ENCODE measurements at places on chromosomes 13 and 19.
A peak's percentile ranks its signal among the peaks of the same experiment; 100 is the strongest.

- DNase-seq: no peak
These were observed 39.3 kb downstream of the RFXAP start for GRCh38 chr13:36858290-36858689.

GRCh38 chr13:113166681-113167080 lies 8.2 kb downstream of the PROZ start:
- DNase-seq: no peak

- no peak for DNase-seq
These were observed 1.0 kb upstream of the GTF2F1 start for GRCh38 chr19:6393983-6394412.

DNA sequence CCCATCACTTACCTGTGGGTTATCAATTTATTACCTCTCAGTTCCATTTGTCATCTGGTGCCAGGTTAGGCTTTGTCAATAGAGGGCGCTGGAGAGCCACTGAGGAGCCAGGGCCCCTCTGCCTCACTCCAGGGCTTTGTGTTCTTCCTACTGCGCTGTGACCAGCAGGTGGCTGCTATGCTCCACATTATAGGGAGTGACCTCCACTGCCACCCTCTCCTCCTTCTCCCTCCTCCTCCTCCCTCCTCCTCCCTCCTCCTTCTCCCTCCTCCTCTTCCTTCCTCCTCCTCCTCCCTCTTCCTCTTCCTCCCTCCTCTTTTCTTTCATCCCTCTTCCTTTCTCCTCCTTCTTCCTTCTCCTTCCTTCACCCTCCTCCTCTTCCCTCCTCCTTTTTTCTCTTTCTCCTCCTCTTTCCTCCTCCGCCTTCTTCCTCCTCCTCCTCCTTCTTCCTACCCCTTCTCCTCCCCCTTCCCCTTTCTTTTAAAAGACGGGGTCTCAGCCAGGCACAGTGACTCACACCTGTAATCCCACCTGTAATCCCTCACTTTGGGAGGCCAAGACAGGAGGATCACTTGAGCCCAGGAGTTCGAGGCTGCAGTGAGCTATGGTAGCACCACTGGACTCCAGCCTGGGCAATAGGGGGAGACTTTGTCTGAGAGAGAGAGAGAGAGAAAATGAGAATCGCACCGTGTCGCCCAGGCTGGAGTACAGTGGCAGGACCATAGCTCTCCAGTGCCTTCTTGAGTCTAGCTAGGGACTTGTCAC lies 10.3 kb upstream of the ZBTB32 start:
- DNase-seq: peak; percentile 85

GRCh38 chr19:3604987-3605343 lies 1.7 kb downstream of the TBXA2R start:
- DNase-seq: no peak

GRCh38 chr13:35871561-35871960 lies 259.6 kb downstream of the DCLK1 start:
- DNase-seq: no peak

GRCh38 chr19:42271045-42271419 lies 2.0 kb downstream of the CIC start:
- DNase-seq: no peak

DNA sequence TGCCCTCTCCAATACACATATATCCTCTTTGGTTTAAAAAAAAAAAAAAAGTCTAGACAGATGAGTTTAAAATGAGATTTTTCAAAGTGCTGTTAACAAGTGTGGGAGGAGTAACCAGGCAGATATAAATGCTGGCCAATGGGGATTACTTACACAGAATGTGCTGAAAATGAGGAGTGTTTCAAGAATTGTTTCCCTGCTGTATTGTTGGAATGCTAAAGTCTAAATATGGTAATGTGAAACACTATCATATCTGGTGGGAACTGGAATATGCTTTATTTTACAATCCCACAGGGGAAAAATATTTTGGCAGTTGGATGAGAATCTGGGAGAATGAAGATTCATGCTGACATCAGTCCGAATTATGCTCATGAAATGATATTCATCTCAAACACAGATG lies 250.7 kb downstream of the DCT start:
- DNase-seq: no peak

DNA sequence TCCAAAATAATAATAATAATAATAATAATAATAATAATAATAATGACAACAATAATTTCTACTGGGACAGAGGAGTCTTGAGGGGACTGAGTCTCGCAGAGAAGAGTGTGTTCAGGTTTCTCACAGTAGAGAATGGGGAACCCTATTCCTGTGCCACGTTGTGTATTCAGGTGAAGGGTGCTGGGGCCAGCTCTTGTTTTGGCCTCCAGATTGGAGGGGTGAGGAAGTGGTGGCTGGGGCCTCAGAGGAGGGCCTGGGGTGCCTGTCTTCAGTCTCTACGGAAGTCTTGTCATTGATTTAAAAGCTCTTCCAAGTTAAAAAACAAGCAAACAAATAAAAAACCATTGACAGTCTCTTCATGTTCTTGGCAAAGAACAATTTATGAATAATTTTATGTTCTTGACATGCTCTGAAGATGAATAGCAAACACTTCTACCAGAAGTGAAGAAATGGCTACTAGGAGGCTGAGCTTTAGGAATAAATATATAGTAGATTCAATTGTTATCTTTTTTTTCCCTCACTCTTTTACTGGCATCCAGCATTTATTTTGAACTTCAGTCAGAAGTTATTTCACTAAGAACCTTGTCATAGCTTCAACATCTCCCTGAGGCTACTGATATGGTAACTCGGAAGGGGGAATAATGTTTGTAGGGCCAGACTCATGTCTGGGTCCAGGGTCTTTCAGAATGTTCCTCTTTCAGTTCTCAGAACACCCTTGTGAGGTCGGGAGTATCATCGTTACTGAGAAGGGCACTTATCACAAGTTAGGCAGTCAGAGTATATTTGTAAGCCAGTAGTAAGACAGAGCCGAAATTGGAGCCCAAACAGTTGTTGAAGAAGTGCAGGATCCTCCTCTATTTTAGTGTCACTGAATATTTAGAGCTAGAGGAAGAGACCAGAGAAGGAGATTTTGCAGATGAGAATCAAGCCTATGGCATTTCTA lies 13.1 kb downstream of the LRCH1 start:
- DNase-seq: no peak

GRCh38 chr13:30520571-30520970 lies 54.8 kb upstream of the HMGB1 start:
- no peak for DNase-seq

DNA sequence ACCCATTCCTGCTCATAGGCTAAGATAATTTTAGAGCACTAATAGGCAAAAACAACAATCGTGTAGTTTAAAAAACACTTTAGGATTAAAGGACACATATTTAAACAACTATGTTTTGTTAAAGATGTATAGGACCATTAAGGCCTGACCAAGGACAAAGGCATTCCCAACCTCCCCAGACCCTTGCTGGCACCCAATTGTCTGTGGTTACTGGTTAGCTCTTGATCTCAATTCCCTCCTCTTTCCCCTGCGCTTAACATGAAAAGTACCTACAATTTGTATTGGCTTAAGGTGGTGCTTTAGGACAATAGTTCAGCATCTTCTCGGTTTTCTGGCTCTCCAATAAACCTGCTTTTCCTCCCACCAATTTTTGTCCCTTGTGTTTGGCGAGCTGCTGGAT lies 51.0 kb downstream of the TEX26 start:
- DNase-seq: no peak

DNA sequence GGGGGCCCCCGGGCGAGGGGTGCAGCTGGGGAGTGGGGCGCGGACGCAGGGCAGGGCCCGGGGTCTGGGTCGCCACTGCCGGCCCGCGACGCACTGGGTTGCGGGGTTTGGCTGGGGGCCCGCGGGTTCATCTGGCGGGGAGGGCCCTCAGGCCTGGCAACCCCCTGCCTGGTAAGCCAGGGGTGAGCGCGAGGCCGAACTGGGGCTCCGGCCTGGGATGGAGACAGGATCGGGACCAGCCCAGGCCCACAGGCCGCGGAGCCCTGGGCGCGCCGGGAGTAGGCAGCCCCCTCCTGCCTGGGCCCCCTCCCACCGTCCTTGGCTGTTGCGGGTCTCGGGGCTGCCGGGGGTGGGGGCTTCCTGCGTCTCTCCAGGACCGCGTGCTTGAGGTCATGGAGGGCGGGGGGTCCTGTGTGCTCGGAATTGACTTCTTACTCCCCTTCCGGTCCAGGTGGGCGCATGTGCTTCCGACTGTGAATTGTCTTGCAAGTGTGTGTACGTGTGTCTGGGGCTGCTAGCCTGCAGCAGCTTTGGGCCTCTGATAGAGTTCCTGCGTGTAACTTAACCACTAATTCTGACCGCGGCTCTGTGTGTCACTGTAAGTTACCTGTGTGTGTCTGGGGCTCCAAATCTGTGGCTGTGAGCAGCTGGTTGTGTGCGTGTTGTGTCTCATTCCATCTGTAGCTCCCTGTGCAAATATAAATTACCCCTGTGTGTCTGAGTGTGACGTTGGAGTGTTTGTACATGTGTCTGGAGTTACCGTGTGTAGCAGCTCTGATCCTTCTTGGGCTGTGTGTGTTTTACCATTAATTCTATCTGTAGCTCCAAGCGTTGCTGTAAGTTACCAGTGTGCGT lies 751 bp downstream of the GRAMD1A start:
- no peak for DNase-seq

DNA sequence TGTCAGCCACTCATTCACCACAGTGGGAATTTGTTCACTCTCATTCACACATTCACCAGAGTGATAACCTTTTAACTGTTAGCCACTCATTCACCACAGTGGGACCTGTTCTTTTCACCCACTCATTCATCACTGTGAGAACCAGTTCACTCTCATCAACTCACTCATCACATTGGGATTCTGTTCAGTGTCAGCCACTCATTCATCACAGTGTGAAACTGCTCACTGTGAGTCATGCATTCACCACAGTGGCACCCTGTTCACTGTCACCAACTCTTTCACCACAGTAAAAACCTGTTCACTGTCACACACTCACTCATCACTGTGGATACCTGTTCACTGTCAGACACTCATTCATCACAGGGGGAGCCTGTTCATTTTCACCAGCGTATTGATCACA lies 43.5 kb upstream of the ZNF85 start:
- DNase-seq: no peak

- no peak for DNase-seq
These were observed 82.5 kb downstream of the KCTD15 start for GRCh38 chr19:33878910-33879810.

- no peak for DNase-seq
These were observed 65.4 kb downstream of the RUBCNL start for GRCh38 chr13:46321494-46322225.

GRCh38 chr13:100519626-100520025 lies 69.0 kb downstream of the GGACT start:
- peak; percentile 17 for DNase-seq

DNA sequence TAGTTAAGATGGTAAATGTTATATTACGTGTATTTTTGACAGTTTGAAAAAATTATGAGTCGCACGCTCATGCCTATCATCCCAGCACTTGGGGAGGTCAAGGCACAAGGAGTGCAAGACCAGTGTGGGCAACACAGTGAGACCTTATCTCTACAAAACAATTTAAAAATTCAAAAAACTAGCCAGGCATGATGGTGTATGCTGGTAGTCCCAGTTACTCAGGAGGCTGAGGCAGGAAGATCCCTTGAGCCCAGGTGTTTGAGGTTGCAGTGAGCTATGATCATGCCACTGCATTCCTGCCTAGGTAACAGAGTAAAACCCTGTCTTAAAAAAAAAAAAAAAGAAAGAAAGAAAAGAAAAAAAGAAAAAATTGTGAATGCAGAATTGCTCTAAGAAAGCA lies 58.0 kb downstream of the TBC1D4 start:
- DNase-seq: no peak

DNA sequence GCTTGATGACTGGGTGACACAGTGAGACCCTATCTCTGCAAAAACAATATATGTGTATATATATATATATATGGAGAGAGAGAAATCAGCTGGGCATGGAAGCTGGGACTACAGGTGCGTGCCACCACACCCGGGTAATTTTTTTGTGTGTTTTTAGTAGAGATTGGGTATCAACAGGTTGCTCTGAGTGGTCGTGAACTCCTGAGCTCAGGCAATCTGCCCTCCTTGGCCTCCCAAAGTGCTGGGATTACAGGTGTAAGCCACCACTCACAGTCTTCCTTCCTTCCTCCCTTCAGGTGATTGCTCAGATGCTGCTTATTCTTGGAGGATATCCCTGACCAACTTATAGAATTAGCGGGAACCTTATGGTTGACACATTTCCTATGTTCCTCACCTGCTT lies 41.9 kb downstream of the ERICH4 start:
- no peak for DNase-seq

- no peak for DNase-seq
These were observed 133.0 kb upstream of the TRPC4 start for GRCh38 chr13:38002606-38003005.

GRCh38 chr13:23941211-23941610 lies 43.9 kb upstream of the C1QTNF9B start:
- DNase-seq: no peak

DNA sequence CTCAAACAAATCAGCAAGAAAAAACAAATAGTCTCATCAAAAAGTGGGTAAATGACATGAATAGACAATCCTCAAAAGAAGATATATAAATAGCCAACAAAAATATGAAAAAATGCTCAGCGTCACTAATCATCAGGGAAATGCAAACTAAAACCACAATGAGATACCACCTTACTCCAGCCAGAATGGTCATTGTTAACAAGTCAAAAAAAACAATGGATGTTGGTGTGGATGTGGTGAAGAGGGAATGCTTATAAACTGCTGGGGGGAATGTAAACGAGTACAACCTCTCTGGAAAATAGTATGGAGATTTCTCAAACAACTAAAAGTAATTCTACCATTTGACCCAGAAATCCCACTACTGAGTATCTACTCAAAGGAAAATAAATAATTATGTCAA lies 239.2 kb upstream of the RFC3 start:
- DNase-seq: no peak

- DNase-seq: no peak
These were observed 526.6 kb upstream of the KLHL1 start for GRCh38 chr13:70634893-70635292.

DNA sequence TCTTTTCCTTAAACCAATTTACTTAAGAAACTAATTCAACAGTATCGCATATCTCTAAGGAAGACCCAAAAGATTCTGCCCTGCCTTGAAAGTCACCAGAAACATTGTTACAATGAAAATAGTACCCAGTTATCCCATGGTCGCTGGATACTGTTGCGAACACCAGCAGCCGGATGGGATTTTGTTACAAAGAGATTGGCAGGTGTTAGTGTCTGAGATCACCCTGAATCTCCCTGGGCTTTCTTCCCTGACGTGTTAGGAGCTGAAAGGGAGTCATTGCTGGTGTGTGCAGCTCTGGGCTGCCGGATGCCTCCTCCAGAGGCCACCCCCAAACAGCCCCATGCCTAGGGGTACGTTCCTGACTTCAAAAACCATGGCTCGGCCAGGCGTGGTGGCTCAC lies 38.2 kb downstream of the PTPRS start:
- DNase-seq: no peak

DNA sequence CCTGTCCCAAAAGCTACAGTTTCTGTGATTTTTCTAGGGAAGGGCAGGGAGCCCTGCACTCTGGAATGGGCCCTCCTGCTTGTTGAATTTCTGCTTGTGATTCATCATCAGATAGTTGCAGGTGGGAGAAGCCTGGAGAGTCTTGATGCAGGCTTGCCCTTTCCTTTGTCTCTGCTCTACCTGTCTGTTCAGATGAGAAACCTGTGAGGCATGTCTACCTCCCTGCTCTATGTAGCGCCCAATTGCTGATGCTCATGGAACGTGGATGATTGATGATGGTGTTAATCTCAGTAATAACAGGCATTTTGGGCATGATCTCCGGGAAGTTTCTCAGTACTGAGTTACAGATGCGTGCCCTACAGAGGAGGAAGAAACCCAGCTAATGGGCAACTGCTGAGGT lies 10.9 kb upstream of the CBY2 start:
- DNase-seq: no peak

- DNase-seq: no peak
These were observed 65.4 kb downstream of the VWA8 start for GRCh38 chr13:41895478-41895877.

Data from left forelimb (tissue), 1 donor.